ENCODE measurements at places on chromosomes 1 and 21. TPM values are rescaled to one million over a fixed set of nuclear protein-coding genes. Genes with fewer than 3 reads are reported as not detected.

PTGS2 gene
- polyA plus RNA-seq, result 0.53 TPM

GALNT2 gene
- 59.2 TPM for polyA plus RNA-seq

C1orf52 gene
- 38.4 TPM for polyA plus RNA-seq

DNA sequence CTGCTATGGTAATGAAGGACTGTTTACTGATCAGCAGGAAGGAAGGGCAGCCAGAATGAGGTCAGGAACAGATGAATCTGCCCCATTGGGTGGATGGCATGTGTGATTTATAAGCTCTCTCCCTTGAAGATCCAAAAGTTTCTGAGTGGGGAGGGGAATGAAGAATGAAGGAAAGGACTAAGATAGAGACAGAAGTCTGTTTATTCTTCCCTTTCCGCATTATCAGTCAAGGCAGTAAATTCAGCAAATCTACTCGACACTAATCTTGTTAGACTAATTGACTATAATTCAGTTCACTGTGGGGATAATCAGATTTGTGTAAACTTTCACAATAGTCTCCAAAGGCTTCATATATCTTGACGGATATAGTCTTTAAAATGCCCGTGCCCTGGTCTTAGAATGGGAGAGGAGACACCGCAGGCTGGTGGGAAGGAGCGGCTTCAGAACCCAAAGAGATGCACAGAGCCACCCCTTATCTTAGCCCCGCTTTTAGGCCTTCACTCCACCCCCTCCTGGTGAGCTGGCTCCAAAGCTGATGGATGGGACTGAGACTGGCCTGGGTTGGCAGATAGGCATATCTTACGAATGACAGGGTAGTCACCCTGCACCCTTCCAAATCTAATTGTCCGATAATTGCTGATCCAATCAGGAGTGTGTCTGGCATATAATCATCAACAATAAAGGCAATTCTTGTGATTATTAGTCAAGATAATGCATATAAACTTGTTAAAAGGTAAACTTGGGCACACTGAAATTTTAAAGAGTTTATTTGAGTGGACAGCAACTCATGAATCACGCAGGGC lies 76.0 kb upstream of the PPM1J start:
- no peak for DNase-seq

DNA sequence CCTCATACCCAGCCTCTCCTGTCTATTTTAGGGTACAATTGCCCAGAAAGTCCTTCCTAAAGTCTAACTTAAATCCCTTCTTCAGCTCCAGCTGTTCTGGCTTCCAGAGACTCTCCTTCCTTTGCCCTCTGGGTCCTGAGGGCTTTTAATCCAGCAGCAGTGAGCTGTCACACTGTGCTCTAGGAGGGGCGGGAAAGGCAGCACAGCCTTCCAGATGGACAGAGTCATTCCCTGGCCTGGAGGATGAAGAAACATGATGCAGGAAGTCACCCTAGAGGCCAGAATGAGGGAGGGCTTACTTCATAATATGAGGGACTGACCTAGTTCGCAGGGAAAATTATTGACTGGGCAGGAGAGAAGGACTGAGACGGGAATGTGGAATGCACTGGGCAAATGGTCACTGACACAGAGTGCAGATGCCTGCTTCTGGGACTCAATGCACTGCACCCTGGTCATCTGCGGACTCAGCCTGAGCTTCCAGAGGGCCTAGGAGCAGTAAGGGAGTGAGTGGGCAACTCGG lies 1.3 kb downstream of the SH2D2A start:
- peak; percentile 67 for DNase-seq

DNA sequence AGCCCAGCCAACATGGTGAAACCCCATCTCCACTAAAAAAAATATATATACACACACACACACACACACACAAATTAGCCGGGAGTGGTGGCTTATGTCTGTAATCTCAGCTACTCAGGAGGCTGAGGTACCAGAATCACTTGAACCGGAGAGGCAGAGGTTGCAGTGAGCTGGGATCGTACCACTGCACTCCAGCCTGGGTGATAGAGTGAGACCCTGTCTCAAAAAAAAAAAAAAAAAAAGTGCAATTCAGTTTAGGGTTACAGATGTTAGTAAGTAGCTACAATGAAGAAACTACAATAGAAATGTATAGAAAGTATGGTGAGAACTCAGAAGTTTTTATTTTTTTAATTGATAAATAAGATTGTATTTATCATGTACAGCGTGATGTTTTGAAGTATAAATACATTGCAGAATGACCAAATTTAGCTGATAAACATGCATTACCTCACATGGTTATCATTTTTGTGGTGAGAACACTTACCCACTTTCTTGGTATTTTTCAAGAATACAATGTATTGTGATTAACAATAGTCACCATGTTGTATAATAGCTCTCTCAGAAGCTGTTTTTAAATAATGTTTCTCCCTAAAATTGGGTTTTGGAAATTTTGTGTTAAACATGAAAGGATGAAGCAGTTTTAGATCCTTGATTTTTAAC lies 17.9 kb downstream of the KDM1A start:
- no peak for DNase-seq

- no peak for DNase-seq
Measured at GRCh38 chr1:51472359-51472758, 46.7 kb downstream of the EPS15 start.

DNA sequence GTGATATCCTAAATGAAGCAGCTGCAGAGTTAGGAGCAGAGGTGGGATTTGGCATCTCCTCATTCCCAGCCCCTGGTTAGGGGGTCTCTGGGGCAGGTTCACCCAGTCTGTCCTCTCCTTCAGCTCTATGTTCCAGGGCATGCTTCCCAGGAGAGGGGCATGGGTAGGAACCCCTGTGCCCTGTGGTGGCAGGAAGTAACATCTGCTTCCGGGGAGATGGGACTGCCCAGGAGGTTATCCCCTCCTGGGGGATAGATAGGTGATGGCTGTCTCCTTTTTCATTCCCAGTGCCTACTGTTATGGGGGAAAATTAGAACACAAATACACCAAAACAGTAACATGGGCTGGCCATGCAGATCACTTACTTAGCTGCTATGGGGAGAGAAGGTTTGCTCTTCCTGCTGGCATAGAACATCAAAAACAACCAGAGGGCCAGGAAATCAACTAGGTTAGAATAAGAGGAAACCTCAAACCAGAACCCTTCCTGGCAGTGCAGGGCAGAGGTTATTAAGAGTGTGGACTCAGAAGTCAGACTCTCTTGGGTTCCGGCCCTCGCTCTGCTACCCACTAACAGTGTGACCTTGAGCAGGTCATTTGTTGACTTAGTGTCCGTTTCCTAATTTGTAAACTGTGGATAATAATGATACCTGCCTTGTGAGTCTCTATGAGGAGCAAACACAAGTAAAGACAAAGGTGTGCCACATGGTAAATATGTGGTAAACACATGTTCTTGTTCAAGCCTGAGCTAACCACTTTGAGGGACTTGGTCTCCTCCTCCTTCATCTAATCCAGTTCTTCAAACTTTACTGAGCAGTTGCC lies 157.8 kb upstream of the JUN start:
- no peak for DNase-seq

DNA sequence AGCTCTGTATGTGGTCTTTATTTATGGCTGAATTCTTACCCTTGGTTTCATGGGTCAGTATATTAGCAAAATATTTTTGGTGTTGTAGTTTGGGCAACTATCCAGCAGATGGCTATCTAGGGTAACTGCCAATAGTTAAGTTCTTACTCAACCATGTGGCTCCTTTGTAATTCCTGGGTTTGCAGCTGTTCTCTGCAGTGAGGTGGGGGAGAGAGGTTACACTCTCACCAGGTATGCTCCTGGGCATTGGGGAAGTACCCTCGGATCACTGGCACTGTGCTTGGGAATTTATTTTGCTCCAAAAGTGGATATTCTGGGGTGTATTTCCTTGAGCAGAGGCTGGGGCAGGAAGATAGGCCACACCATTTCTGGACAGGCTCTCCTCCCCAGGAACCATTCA lies 436.7 kb upstream of the TMPRSS15 start:
- DNase-seq, result no peak

GRCh38 chr1:247452447-247453039 lies 5.4 kb downstream of the OR2B11 start:
- no peak for DNase-seq
